GOT3 (cell line): ENCODE measurements at places on chromosomes 5 and 9.

DNA sequence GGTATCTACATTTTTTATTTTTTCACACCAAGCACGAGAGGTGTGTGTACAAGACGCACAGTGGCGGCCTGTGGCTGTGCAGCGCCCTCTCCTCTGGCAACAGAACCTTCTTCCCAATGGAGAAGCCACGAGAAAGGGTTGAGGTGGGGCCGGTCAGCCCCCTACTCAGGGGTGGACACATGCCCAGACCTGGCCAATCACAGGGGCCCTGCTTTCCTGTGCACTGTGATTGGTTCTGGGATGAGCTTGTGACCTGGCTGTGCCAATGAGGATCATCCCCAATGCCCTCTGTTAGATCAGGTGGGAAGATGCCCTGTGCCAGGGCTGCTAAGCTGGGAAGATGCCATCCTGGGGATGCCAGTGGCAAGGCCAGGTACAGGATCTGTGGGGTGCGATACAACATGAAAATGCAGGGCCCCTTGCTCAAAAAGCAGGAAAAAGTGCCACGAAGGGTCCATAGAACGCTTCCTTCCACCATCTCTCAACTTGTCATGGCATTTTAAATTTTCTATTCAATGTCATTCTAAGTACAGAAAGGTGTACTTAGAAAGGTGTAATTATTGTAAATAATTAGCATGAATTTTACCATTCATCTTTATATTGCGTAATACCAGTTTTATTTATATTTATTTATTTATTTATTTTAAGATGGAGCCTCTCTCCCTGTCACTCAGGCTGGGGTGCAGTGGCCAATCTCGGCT, 15.4 kb downstream of the IER5L start:
- DNase-seq = no peak

- DNase-seq = no peak
Observed at GRCh38 chr9:133839822-133840329, 101.7 kb upstream of the SARDH start.

DNA sequence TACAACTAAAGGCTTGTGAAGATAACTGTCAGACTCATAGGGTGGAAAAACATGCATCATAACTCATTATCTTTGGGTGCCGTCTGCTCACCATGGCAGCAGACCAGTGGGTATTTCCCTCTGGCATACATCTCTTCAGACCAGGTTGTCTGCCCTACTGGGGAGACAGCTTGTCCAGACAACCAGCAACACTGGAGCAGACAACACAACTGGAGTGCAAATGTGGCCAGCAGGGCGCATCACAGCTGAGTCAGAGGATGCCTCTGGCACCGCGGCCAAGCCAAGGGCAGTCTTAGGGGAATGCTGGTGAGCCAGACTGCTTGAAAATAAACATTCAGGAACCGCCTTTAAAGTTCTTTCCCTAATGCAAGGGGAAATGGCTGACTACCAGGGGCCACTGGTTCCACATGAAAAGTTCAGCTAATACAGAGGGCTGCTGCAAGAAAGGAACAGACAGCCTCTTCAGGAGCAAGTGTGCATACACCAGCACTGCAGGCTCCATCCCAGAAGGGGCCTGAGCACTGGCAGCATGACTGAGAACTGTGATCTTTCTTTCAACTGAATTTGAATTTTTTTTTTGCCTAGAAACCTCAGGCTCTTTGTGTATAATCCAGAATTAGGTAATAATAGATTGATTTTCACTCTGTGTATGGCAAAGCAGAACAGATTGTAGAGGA, 77.3 kb downstream of the MAMDC2 start:
- DNase-seq = peak; percentile 53

DNA sequence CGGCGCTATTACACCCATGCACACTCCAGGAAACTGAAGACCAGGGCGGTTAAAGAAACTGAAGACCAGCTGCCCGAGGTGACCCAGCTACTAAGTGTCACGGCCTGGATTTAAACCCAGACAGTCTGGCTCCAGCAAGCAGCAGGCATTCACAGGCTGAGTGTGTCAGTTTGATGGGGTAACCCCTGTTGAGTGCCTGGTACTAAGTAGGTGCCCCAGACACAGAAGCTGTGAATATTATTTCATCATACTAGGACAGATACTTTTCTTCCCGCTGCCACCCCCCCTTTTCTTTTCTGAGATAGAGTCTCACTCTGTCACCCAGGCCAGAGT, 7.3 kb downstream of the ENG start:
- DNase-seq = no peak

GRCh38 chr5:125205601-125206225, 459.3 kb upstream of the ZNF608 start:
- DNase-seq = no peak

- no peak for DNase-seq
Observed at GRCh38 chr5:10111571-10111970, 138.1 kb downstream of the ATPSCKMT start.

GRCh38 chr5:172336676-172337285, 53.2 kb upstream of the UBTD2 start:
- DNase-seq = no peak

DNA sequence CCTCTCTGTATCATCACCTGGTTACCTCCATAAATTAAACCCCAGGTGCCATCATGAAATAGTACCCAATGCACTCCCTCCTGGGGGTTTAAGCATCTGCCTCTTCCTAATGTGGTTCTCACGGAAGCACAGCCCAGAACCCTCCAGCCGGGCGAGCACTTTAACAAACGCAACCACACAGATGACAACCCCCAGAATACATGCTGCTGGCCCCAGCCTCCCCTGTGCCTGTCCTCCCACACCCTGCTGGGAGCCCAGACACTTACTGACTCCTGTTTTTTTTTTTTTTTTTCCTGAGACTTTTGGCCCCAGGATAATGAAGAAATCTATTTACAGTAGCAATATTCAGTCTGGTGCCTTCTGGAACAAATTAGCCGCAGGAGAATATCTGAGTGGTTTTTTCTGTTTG, 50.0 kb upstream of the COL5A1 start:
- no peak for DNase-seq

DNA sequence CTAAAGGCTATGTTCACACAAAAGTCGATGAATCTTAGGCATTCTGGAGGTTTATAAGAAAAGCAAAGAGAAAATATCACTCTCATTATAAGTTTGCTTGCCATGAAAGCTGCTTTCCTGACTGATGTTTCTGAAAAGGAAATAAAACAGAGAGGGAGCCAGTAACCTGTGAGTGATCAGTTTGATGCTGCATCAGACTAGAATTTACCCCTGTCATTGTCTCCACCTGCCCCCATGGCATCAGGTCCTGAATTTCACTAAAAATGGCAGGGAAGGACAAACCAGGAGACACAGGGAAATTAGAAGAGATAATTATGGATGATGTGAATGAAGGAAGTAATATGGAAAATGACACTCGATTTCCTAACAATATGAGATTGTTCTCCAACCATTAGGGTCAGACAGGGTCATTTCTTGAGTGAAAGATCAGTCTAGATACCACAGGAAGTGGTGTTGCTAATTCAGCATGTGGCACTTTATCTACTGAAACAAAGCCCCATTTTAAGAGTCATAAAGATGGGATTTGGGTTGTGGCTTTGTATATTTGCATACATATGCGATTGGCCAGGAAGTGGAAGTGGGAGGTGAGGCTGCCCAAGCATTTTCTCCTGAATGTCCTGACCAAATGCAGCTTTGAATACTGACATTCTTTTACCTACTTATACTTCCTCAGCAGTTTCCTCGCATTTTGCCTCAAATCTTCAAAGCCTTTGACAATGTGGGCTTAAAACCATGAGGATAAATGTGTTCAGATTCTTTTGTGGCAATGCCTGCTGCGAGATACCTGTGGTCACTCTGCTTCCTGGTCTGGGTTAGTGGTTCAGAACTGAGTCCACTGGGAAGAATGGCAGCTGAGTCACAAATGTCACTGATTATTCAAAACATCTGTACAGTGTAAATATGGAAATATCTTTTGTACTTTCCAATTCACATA, 29.7 kb downstream of the MEGF10 start:
- DNase-seq = no peak

GRCh38 chr5:177607452-177608192, 7.7 kb downstream of the B4GALT7 start:
- peak; percentile 55 for DNase-seq
